Thoracic aorta (tissue), 2 donors: ENCODE measurements at places on chromosomes 7 and 10.

- no peak for DNase-seq
Measured at GRCh38 chr7:120060281-120060680, 212.7 kb upstream of the KCND2 start.

GRCh38 chr10:87966459-87966858 is 103.0 kb downstream of the PTEN start:
- no peak for DNase-seq

- no peak for DNase-seq
Measured at GRCh38 chr10:130372222-130372621, 236.0 kb downstream of the GLRX3 start.

GRCh38 chr10:79502561-79503309 is 9.6 kb upstream of the EIF5AL1 start:
- no peak for DNase-seq

DNA sequence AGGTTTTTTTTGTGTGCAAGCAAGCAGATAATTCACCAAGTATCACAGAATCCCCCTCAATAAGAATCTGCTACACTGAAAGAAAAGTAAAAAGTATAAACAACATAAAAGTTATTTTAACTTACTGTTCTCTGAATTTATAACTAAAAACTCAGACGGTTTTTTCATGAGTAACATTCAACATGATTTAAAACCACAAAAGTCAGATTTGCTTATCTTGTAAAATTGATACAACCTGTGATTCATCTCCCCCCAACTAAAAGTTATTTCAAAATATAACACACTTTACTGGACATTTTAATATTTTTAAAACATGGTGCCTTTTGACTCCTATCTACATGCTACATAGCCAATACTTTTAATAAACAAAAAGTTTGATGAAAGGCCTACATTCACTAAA is 32.8 kb downstream of the TSPAN12 start:
- no peak for DNase-seq

GRCh38 chr10:24495666-24496460 is 227.8 kb downstream of the ARHGAP21 start:
- no peak for DNase-seq

DNA sequence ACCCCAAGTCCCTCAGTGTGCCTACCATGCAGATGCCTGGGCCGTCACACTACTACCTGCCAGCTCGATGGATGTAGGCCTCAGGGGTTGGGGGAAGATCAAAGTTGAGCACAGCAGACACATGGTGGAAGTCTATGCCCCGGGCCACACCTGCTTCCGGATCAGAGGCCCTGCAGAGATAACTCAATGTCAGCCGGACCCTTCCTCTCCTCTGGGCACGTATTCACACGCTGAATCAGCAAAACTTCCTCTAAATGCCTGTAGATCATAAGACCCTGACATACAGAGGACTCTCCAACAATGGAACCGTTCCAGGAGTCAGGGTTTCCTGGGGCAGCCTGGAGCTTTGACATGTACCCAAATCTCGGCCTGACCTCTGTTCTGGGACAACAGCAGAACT is 3.7 kb downstream of the DDX56 start:
- no peak for DNase-seq

- no peak for DNase-seq
Measured at GRCh38 chr7:80977751-80978150, 58.9 kb upstream of the SEMA3C start.

GRCh38 chr7:13860734-13861133 is 128.7 kb downstream of the ETV1 start:
- no peak for DNase-seq

- no peak for DNase-seq
Measured at GRCh38 chr7:137936509-137937201, 65.2 kb downstream of the CREB3L2 start.

DNA sequence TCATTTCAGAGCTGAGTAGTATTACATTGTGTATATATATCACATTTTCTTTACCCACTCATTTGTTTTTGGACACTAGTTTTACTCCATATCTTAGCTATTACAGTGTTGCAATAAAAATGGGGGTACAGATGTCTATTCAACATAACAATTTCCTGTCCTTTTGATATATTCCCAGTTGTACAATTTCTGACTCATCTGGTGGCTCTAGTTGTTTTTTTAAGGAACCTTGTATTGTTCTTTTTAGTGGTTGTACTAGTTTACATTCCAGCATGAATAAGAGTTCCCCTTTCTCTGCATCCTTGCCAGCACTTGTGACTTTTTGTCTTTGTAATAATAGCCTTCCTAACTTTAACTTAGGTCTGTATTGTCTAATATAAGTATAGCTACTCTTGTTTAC is 739.9 kb downstream of the XPNPEP1 start:
- DNase-seq = no peak

- no peak for DNase-seq
Measured at GRCh38 chr7:45145881-45146280, 11.7 kb upstream of the RAMP3 start.
